ENCODE measurements at places on chromosomes 4 and X.

GRCh38 chr4:183757060-183757459 is 98.0 kb downstream of the TRAPPC11 start:
- no peak for DNase-seq

DNA sequence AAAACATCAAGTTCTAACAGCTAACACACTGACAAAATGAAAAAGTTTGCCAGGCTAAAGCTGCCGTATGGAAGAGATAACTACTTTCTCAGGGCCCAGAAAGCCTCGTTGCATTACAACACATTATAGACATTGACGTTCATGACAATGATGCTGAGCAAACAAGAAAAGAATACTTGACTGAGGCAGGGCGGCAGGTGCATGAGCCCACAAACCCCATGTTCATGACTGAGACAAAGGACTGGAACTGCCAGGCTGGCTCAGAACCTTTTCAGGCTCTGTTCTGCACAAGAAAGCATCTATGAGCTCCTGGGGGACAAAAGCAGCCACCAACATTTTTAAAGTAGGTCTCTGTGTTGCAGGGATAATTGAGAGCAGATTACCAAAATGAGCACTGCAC is 13.6 kb downstream of the TLR6 start:
- DNase-seq: no peak

DNA sequence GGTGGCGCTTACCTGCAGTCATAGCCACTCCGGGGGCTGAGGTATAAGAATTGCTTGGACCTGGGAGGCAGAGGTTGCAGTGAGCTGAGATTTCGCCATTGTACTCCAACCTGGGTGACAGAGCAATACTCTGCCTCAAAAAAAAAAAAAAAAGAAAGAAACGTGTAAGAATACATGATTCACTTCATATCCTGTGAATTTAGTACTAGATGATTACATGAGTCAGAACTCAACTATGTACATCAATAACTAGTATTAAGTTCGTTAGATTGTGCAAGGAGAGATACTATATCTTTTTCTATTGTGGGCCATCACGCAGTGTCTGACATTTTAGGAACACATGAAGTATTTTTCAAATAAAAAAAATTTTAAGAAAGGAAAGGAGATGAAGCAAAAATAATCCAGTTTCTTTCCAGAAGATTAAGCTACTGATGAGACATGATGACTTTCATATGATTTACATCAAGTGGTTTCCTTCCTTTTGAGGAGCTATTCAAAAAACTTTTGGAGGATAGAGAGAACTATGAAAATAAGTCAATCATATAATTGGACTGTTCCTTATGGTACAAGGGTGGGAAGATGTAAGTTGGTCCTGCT is 64.7 kb upstream of the EXOC1L start:
- DNase-seq: peak; percentile 81

GRCh38 chr4:90103991-90104390 is 23.2 kb upstream of the CCSER1 start:
- DNase-seq: no peak

- DNase-seq: no peak
Observed at GRCh38 chr4:5905714-5906113, 12.8 kb upstream of the CRMP1 start.

DNA sequence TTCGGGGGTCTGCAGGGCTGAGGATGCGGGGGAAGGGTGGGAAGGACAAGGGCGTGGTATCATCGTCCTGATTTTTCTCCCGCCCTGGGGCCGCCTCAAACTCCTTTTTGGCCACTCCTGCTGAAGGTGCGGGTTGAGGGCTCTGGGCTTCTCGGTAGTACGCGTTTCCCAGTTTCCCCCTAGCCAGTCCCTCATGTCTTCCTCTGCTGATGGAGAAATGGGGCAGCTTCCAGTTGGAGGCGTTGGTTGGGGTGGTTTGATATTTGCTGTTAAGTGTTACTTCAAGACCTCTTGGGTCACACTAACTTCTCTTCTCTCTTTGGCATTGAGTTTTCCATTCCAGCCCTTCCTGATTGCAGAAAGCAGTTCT is 482 bp downstream of the GSTCD start:
- peak; percentile 10 for DNase-seq

- no peak for DNase-seq
Observed at GRCh38 chrX:49844611-49845010, 15.5 kb downstream of the PAGE4 start.

GRCh38 chrX:47644557-47645091 is 5.7 kb downstream of the ELK1 start:
- DNase-seq: peak; percentile 43

DNA sequence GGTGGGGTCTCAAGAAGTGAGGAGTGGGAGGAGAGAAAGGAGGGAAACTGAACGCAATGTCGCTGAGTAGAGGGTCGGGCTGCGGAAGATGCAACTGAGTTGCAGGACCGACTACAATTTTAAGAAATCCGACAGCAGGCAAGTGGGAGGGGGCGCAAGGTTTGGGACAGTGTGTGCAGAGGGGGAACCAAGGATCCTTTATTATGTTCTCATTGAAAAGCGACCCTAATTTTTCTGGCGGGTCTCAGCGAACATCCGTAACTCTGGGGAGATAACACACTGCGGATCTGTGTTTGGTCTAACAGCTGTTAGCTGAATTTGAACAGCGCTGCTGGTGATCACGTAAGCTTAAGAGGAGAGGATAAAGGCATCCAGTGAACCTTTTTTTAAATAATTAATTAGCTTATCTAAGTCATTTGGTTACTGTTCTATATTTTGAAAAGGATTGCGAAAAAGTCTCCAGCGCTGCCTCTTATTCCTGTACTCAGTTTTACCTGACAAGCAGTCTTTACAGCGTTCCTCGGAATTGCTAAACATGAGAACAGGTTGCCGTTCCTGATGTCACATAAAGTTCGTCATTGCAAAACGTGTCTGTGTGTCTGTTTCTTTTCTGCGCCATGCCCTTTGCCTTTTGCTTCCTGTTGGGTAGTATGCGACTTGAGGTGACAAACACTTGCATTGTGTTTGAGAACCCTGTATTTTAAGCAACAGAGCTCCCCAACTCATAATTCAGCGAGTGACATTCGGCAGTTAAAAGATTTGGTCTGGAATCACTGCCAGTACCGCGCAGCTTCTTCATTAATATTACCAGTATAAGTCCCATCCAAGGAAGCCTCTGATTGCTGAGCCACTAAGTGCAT is 1.3 kb downstream of the HTR2C start:
- no peak for DNase-seq

GRCh38 chrX:9899640-9900111 is 67.5 kb upstream of the CLDN34 start:
- DNase-seq: no peak

DNA sequence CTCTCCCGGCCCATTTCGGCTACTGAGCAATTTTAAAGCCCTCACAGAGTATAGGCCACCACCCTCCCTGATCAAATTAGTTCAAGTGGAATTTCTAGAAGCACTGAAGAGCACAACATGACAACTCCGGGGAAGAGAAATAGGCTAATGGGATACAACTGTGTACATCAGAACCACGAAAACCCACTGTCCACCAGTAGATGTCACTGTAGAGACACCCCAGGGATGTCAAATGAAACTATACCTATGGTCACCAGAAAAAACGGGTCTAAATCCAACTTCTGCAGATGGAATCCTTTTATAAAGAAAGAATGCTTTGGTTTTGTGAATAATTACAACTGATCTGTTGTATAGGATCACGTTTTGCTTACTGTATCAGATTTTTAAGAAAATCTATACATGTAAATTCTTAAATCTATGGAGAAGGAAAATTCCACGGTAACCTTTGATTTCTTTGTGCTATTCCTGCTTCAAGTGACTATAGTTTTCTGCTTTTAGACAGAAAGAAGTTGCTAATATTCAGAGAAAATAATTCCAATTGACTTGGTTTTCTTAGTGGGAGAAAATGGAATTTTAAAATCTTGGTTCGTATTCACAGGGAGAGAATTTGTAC is 29.5 kb upstream of the MAP3K15 start:
- DNase-seq: peak; percentile 73

- no peak for DNase-seq
Observed at GRCh38 chr4:87677731-87678130, 27.7 kb downstream of the DMP1 start.

DNA sequence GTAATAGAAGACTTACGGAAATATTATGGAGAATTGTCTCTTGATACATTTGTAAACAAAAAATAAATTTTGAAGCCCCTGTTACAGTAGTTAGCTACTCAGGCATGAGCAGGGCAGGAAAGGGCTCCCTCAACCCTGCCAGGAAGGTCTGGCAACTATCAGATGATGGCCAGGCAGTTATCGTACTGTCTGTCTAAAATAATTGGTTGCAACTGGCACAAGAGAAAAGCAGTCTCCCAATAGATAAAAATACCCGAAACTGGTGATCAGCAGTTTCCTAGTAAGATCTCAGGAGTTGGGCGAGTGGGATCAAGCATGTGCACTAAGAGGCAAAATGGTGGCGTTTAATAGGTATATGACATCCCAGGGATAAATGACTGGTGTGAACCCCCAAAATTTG is 1336.3 kb downstream of the C4orf33 start:
- DNase-seq: no peak

GRCh38 chrX:727738-728621 is 97.4 kb downstream of the SHOX start:
- no peak for DNase-seq

GRCh38 chr4:8647094-8647570 is 54.6 kb downstream of the CPZ start:
- DNase-seq: no peak

DNA sequence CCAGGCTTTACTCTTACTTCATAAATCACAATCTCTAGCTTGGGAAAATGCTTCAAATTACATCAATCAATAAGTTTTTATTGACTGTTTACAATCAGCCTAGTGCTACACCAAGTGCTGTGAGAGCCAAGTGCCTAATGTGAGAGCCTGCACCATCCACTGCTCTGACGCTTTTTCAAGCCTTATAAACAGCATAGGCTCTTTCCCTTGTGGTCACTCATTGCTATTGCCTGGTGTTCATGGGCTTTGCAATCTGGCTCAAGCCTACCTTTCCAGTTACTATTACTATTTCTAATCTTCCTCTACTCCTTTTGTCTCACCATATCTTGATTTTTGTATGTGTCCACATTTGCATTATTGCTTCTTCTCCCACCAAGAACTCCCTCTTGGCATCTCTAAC is 77.0 kb downstream of the REELD1 start:
- no peak for DNase-seq

GRCh38 chrX:44903830-44904530 is 31.0 kb downstream of the KDM6A start:
- DNase-seq: no peak

DNA sequence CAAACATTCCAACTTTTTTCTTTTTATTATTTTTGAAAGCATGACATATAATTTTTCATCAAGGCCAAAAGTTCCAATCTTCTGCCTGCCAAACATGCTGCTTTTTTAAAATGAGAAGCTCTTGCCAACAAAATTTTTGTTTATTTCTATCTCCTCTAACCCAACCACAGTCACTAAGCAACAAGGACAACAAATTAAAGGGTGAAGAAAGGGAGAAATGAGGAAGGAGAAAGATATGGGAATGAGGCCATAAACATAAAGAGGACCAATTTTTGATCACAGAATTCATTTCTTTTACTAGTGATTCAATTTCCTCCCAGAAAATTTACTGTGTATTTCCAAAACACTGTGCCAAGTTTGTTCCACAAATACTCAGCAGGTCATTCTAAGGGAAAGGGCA is 537.0 kb upstream of the DIAPH2 start:
- DNase-seq: peak; percentile 11

DNA sequence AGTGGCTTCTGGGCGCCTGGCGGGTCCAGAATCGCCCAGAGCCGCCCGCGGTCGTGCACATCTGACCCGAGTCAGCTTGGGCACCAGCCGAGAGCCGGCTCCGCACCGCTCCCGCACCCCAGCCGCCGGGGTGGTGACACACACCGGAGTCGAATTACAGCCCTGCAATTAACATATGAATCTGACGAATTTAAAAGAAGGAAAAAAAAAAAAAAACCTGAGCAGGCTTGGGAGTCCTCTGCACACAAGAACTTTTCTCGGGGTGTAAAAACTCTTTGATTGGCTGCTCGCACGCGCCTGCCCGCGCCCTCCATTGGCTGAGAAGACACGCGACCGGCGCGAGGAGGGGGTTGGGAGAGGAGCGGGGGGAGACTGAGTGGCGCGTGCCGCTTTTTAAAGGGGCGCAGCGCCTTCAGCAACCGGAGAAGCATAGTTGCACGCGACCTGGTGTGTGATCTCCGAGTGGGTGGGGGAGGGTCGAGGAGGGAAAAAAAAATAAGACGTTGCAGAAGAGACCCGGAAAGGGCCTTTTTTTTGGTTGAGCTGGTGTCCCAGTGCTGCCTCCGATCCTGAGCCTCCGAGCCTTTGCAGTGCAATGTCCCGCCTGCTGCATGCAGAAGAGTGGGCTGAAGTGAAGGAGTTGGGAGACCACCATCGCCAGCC is at the start of gene ATOH1:
ATOH1 (plus strand) TSS at position 422 of the 663 bp plus-strand sequence; CDS start at position 596, 174 bp downstream.
- no peak for DNase-seq

GRCh38 chrX:49862093-49862492 is 17.2 kb upstream of the USP27X start:
- DNase-seq: no peak

DNA sequence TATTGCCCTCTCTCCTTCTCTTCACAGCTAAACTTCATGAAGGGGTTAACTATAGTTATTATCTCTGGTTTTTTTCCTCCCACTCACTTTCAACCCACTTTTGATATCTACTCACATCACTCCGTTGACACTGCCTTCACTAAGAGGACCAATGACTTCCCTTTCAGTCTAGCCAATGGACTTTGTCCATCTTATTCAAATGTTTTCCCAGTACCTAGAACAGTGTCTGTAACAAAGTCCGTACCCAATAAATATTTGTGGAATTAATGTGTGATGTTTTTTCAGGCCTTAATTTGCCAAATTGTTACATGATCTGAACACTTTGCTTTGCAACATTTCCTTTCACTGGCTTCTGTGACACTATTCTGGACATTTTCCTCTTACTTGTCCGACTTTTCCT is 106.0 kb upstream of the AR start:
- no peak for DNase-seq

DNA sequence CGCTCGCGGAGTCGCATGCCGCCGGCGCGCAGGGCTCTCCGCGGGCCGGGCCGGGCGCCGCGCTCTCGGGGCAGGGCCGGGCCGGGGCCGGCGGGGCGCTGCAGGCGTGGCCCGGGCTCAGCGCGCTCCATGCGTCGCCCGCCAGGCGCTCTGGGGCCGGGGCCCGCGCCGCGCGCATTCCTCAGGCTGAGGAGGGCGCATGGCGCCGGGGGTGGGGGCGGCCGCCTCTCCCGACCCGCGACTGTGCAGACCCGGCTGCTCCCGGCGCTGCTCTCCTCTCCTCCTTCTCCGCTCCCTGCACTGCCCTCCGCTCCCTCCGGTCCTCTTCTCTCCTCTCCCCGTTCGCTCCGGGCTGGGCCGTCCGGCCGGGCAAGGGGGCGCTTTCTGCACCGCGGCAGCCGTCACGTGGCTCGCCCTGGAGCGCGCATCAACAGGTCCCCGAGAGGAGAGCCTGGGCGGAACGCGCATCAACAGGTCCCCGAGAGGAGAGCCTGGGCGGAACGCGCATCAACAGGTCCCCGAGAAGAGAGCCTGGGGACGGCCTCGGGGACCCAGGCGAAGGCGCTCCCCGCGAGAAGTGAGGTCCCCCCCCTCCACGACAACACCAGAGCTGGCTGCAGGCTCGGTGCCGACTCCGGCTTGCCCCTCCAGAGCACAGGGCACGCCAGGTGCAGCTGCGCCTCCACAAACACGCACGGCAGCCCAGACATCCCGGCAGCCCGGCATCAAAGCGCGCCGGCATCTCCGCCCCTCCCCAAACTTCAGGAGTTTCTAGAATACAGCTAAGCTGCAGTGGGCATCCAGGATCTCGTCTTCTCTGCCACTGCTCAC is 12.9 kb downstream of the PPP2R3B start:
- no peak for DNase-seq

GRCh38 chrX:117680286-117680685 is 436.3 kb downstream of the KLHL13 start:
- no peak for DNase-seq

GRCh38 chr4:47075262-47075661 is 43.9 kb downstream of the GABRB1 start:
- peak; percentile 22 for DNase-seq

All from fibroblast of the aortic adventitia (primary cell).